Central memory CD4-positive, alpha-beta T cell (primary cell): ENCODE measurements at places on chromosomes 5 and 9.

GRCh38 chr5:115629903-115630302, 4.1 kb upstream of the TMED7 start:
- no peak for DNase-seq

DNA sequence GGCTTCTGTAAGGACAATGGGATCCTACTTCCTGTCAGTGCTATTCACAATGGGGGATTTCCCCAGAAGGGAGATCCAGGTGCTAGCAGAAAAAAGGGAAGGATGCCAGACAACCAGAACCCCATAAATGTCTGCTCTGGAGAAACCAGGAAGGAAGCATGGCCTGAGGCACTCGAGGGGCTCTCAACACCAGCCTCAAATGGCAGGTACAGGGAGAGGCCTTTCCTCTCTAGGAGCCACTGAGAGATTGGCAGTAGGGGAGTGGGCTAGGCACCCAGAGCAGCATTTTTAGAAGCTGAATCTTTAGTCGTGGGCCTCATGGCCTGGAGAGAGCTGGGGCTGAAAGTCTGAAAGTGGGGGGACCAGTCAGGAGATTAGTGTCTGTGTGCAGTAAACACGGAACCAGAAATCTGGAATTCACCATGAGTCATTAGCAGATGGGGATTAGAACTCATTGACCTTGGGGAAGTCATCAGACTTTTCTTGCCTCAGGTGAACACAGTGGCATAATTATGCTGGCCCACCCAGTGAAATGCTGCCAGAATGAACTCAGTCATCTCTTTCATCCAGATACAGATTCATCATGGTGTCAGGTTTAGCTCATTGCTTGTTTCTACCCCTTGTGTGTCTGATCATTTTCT, 28.3 kb downstream of the ARHGEF28 start:
- no peak for DNase-seq

GRCh38 chr9:116081435-116082115, 72.0 kb upstream of the PAPPA start:
- DNase-seq, result no peak

DNA sequence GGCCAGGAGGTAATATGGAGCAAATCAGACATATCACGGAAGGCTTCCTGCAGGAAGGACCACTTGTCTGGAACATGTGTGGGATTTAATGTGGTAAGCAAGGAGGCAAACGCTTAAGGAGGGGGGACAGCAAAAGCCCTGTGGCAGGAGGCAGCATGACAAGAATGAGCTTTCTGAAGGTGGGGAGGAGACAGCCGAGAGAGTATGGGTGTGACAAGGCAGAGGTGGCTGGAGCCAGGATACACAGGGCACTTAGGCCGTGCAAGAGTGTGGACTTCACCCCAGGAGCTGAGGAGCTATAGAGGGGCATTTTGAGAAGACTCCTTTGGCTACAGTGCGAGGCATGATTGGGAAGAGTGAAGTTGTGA, 14.4 kb upstream of the S1PR3 start:
- DNase-seq, result no peak

DNA sequence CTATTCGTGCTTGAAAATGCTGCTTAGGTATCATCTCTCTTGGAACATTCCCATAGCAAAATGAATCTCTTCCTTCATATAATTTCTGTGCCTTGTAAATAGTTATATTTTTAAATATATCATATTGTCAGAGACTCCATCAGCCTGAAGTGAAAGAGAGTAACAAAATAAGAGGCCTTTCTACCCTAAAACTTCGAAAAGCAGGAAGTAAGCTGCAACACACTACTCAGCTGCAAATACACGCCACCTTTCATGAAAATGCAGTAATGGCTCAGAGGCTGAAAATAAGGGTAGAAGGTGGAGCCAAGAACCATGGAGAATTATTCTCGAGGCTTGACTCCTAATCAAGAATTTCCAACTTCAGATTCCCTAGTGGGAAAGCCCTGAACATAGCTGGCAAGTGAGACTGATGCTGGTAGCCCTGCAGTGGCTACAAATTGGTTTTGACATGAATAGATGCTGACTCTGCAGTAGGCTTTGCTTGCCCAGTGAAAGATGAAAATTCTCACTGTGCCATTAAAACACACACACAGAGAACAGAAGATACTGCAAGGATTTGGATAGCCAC, 30.2 kb upstream of the PTGER4 start:
- DNase-seq, result peak; percentile 18

GRCh38 chr9:136525841-136526499, 19.9 kb downstream of the NOTCH1 start:
- DNase-seq, result no peak

DNA sequence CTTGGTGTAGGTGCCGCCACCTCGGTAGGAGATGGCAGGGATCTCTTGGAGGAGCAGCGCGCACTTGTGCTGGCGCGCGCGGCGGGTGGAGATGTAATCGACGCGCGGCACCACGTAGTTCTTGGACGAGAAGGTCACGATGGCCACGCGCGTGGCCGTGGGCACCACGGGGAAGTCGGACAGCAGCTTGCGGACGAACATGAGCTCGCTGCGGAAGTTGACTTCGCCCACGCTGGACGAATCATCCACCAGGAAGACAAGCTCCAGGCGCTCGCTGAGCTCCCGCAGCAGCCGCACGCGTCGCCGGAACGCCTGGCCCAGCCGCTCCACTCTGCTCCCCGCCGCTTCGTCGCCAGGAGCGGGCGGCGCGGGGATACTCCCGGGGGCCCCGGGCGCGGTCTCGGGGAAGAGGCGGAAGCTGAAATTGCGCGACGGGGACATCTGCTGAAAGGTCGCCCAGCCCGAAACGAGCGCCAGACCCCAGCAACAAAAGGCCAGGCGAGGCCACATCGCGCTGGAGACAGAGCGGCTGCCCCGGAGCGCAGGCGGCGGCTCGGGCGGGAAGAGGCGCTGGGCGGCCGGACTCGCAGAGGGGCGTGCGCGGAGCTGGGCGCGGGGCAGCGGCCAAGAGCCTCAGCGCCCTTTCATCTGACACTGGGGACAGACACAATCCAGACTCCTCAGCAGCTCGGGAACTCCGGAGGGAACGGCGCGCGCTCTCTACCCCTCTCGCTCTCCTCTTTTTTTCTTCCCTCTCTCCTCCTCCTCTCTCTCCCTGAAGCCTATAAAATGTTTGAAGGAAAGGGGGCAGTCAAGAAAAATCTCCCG, at the start of gene SVEP1:
SVEP1 (minus strand) TSS at position 708 of the 828 bp plus-strand sequence; CDS start at position 510, 198 bp downstream.
- no peak for DNase-seq
